ENCODE measurements at places on chromosomes 16 and 17.

- no peak for DNase-seq
These were observed 111.0 kb upstream of the NETO2 start for GRCh38 chr16:47254756-47255155.

DNA sequence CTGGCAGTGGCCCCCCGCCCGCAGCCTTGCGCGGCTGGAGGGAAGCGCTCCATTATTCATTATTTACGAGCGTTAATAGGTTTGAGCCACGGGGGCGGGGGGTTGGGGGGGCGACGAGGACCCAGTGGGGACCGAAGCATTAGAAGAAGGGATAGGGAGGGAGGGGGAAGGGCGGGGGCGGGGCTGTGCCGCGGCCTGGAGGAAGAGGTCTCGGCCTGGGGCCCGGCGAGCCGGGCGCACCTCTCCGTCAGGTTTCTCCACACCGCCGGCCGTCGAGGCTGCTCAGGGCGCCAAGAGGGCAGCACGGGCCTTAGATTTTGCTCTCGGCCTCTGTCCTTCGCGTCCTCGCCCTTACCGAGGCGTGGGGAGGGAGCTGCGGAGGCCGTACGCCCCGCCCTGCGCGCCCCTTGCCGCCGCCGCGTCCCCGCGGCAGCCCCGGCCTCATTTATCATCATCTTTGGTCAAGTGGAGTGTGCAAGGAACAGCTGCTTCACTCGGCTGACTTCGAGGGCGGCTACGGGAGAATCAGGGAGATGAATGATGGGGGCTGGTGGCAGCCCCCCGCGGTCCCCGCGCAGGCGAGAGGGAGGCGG, 54.2 kb downstream of the SREBF1 start:
- DNase-seq: no peak

DNA sequence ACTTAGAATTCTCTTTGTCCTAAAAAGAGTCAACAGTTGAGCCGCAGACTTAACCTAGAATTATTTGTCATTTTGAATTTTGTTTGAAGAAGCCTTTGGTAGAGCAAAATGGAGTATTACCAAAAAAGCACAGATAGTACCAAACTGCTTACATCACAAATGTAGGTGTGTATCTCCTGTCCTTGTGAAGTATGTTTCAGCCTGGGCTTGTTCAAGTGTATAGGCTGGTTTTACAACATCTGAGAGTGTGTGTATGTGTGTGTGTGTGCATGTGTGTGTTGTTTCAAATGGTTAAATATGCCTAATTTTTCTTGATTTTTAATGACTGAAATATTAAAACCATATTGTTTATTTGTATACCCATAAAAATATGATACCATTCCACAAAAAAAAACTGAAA, 188.7 kb upstream of the AXIN2 start:
- no peak for DNase-seq

DNA sequence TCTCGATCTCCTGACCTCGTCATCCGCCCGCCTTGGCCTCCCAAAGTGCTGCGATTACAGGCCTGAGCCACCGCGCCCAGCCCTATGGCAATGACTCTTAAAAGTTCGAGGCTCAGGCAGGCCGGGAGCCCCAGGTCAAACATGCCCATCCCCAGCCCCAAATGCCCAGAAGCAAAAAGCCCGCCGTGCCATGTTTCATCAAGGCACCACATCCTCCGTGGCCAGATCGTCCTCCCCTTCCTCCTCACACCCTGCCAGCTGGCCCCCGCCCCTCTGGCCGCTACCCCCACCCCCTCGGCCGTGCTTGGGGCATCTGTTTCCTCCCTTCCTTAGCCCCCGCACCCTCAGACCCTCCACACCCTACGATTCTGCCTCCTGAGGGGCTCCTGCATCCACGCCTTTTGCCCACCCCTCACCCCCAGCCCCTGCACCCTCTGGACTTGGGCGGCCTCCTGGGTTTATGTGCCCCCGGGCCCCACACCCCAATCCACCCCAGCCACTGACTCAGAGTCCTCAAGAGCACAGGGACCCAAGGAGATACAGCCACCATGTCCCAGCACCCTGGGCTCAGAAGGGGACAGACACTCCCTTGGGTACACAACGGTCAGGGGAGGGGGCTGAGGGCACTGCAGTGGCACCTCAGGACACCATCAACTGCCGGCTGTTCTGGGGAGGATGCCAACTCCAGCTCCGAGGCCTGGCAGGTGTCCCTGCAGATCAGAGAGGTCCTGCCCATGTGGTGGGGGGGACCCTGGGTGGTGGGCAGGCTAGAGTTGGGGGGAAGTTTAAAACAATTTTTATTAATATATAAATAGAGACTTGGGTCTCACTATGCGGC, 7.1 kb downstream of the CTRB1 start:
- DNase-seq: no peak

GRCh38 chr16:30760001-30760559, 1.8 kb downstream of the CFAP119 start:
- no peak for DNase-seq

DNA sequence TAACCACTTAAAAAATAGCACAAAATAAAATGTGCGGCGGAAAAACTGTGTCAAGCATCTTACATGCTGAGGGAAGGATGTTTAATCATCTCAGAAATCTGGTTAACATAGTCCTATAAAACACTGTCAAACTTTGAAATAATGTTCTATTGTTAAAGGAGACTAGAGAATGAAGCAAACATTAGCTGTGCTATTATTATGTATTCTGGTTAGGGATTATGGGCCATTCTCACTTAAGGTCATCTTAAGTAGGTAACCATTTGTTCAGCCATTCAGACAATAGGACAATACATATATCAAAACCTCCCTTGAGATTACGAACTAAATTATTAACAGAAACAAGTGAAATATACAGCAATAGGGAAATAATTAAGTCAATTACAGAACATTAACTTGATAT, 24.7 kb downstream of the GRB2 start:
- DNase-seq: no peak

DNA sequence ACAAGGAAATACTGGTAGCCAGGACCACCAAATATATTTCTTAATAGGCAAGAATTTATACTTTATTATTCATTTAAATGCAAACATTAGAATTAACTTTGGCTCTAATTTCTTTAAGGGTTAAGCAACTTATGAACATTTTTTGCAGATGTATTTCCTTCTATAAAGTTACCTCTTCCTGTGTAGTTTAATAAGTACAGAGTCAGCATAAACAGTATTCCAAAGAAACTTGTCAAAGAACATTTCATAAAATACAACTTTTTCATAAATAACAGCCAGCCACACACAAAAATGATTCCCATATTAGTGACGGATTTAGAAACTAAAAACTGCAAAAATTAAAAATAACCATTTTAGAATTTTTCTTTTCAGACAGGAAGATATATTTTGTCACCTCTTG, 723.2 kb downstream of the KCNJ2 start:
- no peak for DNase-seq

- no peak for DNase-seq
These were observed 29.7 kb upstream of the WSB1 start for GRCh38 chr17:27264068-27264812.

DNA sequence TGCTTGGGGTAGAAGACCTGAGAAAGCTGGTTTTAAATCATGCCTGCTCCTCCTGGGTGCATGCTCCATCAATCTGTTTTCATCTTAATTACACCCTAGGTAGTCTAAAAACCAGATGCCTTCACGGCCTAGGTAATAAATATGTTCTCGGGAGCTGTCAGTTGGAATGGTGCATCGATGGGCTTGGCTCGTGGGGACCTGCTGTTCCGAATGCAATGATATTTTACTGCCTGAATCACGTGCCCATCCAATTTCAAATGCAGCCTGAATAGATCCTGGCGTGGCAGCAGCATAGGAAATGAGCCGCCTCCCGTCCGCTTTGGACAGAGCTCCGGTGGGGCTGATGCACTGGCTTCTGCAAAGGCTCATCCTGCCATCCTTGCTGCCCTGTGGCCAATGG, 18.8 kb upstream of the FAAP100 start:
- DNase-seq: no peak

- DNase-seq: peak; percentile 28
These were observed 70.4 kb downstream of the KSR1 start for GRCh38 chr17:27526604-27527002.

DNA sequence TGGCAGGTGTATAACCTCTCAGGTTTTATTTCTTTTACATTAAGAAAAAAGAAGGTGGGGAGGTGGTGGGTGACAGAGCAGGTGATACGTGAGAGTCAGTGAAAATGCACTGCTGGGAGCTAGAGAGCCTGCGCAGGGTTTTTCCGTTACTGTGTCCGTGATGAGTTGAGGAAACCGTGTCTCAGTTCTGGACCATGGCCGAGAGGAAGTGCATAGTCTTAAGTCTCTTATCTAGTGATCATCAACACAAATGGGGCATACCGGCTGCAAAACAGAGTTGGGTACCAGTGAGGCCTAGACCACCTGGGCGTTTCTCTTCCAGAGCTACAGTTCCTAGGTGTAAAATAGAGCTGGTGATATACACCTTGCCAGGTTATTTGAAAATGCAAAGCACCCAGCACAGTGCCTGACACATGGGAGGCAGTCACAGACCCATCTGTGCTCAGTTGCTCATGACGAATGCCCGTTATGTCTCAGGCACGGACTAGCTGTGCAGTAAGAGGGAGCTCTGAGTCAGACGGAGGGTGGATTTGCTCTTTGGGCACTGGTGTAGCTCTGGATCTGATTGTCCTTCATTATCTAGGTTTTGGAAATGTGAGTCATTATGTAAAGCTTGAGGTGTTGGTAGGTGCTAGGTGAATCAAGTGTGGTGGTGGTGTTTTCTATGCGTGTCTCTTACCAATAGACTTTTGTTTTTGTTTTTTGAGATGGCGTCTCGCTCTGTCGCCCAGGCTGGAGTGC, 60.9 kb downstream of the RPTOR start:
- peak; percentile 55 for DNase-seq
